ENCODE measurements at places on chromosomes 5 and 9.

GRCh38 chr9:19127871-19128500, 694 bp upstream of the PLIN2 start:
- DNase-seq: no peak

- no peak for DNase-seq
These were observed 49.7 kb downstream of the KIF24 start for GRCh38 chr9:34279411-34279810.

- no peak for DNase-seq
These were observed 161.3 kb downstream of the LPAR1 start for GRCh38 chr9:110876929-110877328.

- DNase-seq: no peak
These were observed 240.0 kb downstream of the PRR16 start for GRCh38 chr5:120703918-120704587.

GRCh38 chr9:137230705-137231371, at the start of gene SLC34A3:
Gene SLC34A3, plus strand, starts transcription at chr9:137230901. Its CDS starts 802 bp downstream, at chr9:137231703.
- DNase-seq: no peak

All from AML-193 (cell line).